ENCODE measurements at places on chromosomes 6 and 20.

- DNase-seq: peak; percentile 95
Measured at GRCh38 chr20:62121776-62122653, at the start of gene LSM14B. LSM14B (plus strand) TSS chr20:62122475; CDS start chr20:62122667, 192 bp downstream.

DNA sequence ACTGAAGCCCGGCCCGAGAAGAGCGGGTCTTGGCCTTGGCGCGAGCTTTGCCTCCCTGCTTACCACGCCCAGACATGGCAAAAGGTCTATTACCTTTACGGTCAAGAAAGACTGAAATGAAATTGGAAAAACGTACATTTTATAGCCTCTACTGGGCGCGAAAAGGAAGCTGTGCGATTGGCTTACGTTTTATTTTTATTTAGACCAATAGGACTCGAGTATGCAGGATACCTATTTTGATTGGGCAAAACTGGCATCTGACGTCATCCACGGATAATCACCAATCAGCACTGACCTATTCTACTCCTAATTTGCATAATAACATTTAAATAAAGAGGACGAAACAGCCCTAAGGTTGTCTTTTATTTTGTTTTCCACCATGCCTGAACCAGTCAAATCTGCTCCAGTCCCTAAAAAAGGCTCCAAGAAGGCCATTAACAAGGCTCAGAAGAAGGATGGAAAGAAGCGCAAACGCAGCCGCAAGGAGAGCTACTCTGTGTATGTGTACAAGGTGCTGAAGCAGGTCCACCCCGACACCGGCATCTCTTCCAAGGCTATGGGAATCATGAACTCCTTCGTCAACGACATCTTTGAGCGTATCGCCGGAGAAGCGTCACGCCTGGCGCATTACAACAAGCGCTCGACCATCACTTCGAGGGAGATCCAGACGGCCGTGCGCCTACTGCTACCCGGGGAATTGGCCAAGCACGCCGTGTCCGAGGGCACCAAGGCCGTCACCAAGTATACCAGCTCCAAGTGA is 97.4 kb downstream of the OR2B2 start:
- peak; percentile 88 for DNase-seq

DNA sequence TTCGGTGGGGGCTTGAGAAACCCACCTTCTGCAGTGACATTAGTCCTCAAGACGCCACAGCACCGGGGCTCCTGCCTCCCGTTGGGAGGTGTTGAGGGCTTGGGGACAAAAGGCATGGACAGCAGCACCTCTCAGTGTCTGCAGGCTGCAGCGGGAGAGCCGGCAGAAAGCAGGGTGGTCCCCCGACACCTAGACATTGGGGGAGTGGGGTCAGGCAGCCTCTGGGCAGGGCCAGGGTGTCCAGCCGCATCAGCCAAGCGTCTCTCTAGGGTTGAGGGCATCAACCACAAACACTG is 264.7 kb downstream of the TAF4 start:
- DNase-seq: no peak

DNA sequence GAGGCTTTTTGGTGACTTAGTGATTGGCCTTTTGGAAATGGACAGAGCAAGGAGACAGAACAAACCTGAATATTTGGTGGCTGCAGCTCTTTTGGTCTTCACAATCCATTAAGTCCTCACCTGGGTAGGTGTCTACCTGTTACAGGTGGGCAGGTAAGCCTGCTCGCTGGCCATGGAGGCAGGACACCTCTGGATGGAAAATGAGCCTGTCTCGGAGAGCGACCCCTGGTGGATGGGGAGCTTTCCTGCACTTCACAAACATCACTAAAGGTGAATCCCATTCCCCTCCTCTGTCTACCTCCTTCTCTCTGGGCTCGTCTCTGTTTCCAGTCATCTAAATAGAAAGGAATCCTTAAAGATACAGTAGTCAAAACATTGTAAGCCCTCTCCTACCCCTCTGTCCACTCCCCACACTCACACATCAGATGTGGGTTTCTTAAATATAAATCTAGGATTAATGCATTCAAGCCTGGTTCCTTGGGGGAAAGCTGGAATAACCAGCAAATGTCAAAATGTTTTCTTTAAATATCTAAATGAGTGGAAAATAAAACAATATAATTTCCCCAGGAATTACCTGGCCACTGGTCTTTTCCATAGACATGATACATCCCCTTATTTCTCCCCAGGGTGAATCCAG is 304.9 kb downstream of the CDH26 start:
- peak; percentile 66 for DNase-seq

GRCh38 chr20:21505810-21506530 is 7.9 kb downstream of the NKX2-2 start:
- DNase-seq: peak; percentile 69

- no peak for DNase-seq
Measured at GRCh38 chr6:41687501-41688175, 47.8 kb downstream of the TFEB start.

- no peak for DNase-seq
Measured at GRCh38 chr6:77839292-77839691, 186.5 kb downstream of the MEI4 start.

- no peak for DNase-seq
Measured at GRCh38 chr6:52910091-52910490, 593 bp upstream of the GSTA3 start.

- DNase-seq: no peak
Measured at GRCh38 chr20:56664796-56665195, 35.7 kb downstream of the TFAP2C start.

GRCh38 chr6:146635165-146635564 is 36.4 kb downstream of the ADGB start:
- no peak for DNase-seq

DNA sequence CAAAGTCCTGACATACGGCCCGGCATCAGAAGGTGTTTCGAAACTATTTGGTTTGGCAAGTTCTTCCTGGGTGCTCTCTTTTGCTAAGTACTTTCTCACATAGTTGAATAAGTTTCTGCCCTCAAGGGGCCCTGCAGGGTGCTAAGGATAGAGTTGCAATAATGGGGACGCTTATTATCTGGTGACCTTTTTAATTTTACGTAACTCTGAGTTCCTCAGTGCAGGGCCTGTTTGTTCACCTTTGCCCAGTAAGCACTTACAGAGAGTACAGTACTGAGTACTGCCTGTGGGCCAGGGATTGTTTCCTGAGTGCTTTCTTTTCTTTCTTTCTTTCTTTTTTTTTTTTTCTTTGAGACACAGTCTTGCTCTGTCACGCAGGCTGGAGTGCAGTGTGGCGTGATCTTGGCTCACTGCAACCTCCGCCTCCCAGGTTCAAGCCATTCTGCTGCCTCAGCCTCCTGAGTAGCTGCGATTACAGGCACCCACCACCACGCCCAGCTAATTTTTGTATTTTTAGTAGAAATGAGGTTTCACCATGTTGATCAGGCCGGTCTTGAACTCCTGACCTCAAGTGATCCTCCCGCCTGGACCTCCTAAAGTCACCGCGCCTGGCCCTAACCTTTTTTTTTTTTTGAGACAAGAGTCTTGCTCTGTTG is 4.5 kb upstream of the PXMP4 start:
- no peak for DNase-seq

DNA sequence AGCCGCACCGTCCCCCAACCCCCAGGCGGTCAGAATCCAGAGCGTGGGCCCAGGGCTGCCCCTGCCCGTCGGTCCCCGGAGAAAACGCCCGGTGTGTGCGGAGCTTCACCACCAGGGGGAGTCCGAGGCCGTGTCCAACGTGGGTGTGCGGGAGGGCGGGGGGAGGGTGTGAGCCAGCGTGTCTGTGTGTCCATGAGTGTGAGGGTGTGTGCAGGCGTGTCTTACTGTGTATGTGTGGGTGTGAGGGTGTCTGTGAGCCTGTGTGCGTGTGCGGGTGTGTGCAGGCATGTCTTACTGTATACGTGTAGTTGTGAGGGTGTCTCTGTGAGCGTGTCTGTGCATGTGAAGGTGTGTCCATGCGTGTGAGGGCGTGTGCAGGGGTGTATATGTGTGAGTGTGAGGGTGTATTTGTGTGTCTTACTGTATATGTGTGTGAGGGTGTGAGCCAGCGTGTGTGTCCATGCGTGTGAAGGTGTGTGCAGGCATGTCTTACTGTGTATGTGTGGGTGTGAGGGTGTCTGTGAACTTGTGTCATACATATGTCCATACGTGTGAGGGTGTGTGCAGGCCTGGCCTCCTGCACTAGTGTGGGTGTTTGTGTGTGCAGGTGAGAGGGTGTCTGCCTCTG is 24.6 kb upstream of the GATA5 start:
- peak; percentile 85 for DNase-seq

- DNase-seq: no peak
Measured at GRCh38 chr6:8434727-8435092, 635 bp downstream of the SLC35B3 start.

DNA sequence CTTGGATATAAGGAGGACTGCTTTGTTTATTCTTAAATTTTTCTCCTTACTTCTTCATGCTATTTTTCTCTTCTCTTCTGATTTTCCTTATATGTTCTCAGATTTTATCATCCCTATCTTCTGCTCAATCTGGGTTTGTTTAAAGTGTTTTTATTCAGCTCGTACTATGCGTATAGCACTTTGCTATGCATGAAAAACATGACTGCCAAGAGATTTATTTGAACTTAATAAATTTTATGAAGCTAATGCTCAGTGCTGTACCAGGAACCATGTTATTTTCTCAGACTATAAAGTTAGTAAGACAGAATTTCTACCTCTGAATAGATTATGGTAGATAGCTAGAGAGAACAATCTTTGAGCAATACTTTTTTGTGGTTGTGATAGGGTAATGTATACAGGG is 305.9 kb downstream of the LAMA2 start:
- DNase-seq: no peak

GRCh38 chr6:41538556-41539182 is 7.5 kb upstream of the FOXP4 start:
- no peak for DNase-seq

GRCh38 chr6:134821928-134822864 is 127.7 kb downstream of the ALDH8A1 start:
- DNase-seq: no peak

- no peak for DNase-seq
Measured at GRCh38 chr6:7919871-7920270, 9.3 kb upstream of the TXNDC5 start.

DNA sequence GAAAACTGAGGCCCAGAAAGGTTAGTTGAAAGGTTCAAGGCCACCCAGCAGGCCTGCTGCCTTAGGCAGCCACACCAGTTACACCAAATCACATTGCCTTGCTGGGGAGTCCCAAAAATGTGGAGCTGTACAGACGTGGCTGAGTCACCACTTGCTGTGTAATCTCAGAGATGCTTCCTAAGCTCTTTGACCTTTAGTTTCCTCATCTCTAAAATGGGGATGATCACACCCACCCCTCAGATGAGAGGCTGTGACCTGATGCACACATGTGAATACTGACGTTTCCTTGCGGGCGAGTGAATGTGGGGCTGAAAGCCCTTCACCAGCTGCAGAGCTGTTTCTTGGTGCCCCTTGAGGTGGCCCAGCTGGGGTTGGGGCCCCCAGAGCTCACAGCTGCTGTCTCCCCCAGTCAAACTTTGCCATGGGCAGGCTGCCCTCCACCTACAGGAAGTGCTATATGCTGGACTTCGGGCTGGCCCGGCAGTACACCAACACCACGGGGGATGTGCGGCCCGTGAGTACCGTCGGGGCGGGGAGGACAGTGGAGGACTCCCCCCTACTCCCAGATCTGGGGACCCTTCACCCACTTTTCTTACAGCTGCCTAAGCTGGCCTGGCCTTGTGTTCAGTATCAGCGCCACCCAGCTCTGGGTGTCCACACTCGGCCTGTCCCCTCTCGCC is 11.0 kb downstream of the TTBK1 start:
- DNase-seq: no peak

- DNase-seq: no peak
Measured at GRCh38 chr20:8454137-8454712, 322.2 kb downstream of the PLCB1 start.

DNA sequence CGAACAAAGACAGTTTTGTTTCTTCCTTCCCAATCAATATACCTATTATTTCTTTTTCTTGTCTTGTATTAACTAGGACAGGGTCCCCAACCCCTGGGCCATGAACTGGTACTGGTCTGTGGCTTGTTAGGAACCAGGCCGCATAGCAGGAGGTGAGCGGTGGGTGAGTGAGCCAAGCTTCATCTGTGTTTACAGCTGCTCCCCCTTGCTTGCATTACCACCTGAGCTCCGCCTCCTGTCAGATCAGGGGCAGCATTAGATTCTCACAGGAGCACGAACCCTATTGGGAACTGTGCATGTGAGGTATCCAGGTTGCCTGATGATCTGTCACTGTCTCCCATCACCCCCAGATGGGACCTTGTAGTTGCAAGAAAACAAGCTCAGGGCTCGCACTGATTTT is 151.9 kb downstream of the CDKAL1 start:
- DNase-seq: no peak

DNA sequence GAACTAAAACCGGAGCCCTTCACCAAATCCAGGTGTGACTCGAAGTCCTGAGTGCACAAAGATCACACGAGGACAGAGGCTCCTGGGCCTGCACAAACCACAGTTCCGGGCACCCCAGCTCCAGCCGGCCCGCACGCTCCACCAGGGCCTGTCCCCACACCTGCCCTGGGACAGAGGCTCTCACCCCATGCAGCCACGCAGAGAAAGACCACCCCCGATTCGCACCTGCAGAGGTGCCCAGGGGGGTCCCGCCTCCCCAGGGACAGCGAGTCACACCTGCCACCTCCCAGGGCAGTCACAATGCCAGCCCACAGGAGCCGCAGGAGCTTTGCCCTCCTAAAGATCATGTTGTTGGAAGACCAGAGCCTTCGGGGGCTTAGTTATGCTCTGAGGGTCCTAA is 25.4 kb upstream of the MRGBP start:
- no peak for DNase-seq

- no peak for DNase-seq
Measured at GRCh38 chr20:6490849-6491248, 276.6 kb upstream of the BMP2 start.

DNA sequence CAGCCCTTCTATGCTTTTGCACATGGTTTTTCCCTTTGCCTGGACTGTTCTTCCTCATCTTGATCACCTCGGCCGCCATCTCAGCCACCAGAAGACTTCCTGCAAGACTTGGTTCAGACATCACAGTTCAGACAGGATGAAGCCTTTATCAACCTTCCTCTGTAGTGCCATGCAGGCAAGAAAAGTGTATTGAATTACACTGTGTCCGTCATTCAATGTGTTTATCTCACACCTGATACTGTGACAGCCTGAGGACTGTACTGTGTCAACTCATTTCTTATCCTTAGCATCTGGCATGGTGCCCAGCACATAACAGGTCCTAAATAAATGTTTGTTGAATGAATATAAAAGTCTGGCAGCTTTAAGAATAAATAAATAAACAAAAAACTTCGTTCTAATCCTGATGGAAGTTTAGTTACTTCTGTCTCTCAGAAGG is 133.3 kb upstream of the MAN1A1 start:
- no peak for DNase-seq

- no peak for DNase-seq
Measured at GRCh38 chr6:128932061-128932460, 49.1 kb downstream of the LAMA2 start.

GRCh38 chr6:87277123-87277522 is 45.3 kb upstream of the SMIM8 start:
- DNase-seq: no peak

- no peak for DNase-seq
Measured at GRCh38 chr20:18188434-18188833, 50.8 kb downstream of the KAT14 start.
